Lower lobe of right lung (tissue), 2 donors: ENCODE measurements at places on chromosomes 6 and 20.
A peak's percentile ranks its signal among the peaks of the same experiment; 100 is the strongest.

DNA sequence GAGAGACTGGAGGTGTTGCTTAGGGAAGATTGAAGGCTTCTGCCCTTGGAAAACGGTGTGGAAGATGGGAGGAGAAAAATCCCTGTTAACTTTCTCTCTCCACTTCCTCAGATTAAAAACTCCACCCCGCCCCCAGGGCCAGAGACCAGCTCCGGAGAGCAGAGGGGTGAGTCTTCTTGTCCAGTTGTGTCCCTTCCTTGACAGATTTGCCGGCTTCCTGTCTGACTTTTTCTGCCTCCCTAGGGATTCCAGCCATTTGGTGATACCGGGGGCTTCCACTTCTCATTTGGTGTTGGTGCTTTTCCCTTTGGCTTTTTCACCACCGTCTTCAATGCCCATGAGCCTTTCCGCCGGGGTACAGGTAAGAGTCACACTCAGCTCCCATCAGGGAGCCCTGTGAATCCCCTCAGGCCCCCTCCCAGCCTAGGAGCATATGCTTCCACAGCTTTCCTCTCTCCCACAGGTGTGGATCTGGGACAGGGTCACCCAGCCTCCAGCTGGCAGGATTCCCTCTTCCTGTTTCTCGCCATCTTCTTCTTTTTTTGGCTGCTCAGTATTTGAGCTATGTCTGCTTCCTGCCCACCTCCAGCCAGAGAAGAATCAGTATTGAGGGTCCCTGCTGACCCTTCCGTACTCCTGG is 1.7 kb downstream of the RNF5 start:
- no peak for DNase-seq

DNA sequence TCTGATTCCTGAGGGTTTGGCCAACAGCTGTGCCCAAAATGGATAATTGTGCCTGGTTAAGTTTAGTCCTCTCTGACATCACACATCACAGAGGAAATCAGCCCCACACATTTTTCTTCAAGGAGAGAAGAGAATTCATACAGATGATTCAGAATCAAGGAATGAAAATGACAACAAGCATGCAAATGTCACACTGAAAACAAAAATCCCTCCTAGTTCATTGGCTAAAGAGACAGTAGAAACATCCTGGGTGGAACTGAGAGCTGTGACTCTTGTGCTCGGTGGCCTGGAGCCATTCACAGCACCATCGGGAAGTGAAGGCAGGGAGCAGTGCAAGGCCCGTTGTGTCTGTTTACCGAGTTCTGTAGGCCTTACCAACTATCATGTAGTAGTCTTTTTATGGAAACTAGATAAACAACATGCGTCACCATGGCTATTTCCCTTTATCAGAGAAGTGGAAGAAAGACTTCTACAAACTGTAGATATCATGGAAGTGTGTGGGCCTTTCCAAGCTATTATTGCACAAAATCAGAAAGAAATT is 81.7 kb upstream of the TENT5A start:
- DNase-seq: no peak

GRCh38 chr20:39800548-39800947 is 838.4 kb downstream of the DHX35 start:
- no peak for DNase-seq

DNA sequence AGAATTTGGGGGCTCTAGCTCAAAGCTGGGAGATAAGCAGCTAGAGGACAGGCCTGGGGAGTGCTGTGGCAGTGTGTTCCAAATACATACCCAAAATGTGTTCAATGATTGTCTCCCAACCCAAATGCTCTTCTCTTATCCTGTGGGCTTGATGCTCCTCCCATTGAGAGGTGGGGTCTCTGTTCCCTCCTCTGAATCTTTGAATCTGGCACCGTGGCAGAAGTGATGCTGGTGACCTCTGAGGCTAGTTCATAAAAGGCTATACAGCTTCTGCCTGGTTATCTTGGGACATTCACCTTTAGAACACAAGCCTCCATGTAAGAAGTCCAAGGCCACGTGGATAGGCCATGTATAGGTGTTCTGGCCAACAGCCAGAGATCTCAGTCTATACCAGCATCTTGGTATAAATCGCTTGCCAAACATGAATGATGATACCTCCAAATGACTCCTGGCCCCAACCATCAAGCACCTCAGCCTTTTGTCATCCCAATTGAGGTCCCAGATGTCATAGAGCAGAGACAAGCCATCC is 15.9 kb upstream of the MYBL2 start:
- no peak for DNase-seq

- no peak for DNase-seq
Observed at GRCh38 chr6:56093776-56094175, 153.6 kb downstream of the COL21A1 start.

GRCh38 chr20:51639206-51639832 is 96.8 kb upstream of the NFATC2 start:
- DNase-seq: peak; percentile 67

GRCh38 chr6:73691512-73691911 is 4.5 kb upstream of the CD109 start:
- no peak for DNase-seq

DNA sequence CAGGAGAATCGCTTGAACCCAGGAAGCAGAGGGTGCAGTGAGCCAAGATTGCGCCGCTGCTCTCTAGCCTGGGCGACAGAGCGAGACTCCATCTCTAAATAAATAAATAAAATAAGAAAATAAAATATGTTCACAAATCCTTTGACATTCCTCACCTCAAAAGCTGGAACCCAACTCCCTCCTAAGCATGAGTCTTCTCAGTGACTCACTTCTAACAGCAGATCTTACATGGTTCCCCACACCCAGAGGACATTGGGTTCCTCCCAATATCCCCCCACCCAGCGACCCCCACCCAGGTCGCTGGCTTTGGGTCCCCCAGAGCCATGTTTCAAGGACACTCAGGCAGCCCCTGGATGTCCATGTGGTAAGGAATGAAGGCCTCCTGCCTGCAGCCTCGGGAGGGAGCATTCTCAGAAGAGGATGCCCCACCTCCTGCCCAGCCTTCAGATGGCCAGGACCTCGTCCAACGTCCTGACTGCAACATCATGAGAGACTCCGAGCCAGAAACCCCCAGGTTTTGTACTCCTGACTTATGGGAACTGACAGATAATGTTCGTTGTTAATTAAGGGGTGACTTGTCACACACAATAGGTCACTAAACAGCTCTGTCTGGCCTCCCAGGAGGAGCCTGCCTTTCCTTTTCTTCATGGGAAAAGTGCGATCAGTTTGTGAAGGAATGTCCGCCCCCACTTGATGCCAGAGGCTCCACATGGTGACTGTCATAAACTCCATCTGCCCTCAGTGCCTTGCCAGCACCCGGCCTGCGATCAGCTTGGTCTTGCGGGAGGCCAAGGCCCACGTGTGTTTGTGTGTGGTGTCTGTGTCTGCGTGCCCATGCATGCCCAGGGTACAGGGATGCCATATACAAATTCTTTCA is 10.1 kb upstream of the GMEB2 start:
- no peak for DNase-seq

DNA sequence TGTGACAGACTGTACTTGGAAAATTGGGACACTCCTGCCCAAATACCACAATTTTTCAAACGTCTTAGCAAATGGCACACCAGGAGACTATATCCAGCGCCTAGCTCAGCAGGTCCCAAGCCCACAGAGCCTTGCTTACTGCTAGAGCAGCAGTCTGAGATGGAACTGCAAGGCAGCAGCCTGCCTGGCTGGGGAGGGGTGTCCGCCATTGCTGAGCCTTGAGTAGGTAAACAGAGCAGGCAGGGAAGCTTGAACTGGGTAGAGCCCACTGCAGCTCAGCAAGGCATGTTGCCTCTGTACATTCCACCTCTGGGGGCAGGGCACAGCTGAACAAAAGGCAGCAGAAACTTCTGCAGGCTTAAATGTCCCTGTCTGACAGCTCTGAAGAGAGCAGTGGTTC is 1003.3 kb upstream of the MAP3K7 start:
- DNase-seq: no peak

DNA sequence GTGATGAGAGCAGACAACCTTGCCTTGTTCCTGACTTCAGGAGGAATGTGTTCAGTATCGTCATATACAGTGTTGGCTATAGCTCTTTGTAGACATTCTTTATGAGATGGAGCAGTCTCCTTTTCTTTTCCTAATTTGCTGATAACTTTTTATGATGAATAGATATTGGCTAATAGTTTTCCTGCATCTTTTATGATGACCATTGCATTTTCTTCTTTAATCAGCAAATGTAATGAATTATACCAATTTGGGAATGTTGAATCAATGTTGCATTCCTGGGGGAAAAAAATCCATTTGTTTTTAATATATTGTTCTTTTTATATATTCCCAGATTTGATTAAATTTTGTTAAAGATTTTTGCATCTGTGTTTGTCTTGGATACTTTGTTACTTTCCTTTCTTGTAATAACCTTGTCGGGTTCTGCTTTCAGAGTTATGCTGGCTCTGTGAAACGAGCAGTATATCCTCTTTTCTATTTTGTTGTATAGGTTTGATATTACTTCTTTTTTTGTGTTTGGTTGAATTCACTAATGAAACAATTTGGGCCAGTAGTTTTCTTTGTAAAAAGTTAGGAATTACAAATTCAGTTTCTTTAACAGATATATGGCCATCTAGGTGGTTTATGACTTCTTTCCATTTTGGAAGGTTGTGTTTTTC is 23.9 kb downstream of the KDM1B start:
- DNase-seq: no peak

GRCh38 chr6:43475516-43475915 is 1.9 kb upstream of the TJAP1 start:
- DNase-seq: no peak

GRCh38 chr6:53811082-53811481 is 16.3 kb downstream of the LRRC1 start:
- peak; percentile 69 for DNase-seq

DNA sequence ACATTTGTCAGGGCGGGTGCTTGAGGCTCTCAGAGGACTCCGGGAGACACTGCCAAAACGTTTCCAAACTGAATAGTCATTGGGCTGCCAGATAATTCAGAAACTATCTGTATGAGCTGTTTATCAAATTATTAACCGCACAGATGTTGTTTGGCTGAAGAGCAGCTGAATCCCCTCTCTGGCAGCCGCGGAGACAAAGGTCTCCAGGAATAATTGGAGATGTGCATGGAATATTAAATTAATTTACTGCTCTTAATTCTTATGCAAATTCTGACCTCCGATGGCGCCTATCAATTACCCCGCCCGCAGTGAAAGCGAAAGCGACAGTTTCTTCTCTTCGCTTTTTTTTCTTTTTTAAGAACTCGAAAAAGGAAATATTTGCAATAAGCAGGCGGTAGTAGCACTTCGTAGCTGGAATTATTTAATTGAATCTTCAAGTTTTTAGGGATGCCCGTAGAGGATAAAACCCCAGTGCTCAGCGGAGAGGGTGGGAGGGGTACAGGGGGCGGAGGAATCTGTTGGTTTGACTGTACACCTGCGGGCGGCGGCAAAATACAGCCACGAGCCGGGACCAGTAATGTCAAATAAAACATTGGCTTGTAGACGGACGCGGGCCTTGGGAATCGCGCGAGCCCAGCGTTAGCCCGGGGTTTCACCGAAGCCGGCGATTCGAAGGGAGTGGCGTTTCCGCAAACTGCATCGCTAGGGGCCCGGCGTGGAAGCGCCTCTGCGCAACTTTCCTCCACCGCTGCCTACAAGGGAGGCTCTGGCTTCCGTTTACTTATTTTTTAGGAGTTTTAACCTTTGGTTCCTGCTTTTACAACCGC is 6.2 kb downstream of the LINC00237 start:
- peak; percentile 80 for DNase-seq

DNA sequence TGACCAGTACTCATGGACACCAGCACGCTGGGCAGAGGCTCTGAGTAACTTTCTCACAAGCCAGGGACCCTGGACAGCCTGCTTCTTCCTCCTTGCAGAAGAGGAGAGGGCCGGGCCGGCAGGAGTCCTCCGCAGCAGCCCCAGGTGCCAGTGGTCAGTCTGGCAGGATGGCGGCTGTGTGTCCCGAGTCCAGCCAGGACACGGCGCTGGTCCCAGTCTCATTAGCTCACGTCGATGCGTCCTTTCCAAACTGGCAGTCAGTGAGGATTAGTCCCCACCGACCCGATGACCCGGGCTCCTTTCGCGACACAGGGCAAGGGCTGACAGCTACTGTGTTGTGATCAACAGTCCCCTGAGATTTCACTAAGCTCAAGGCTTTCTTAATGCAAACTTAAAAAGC is 267.0 kb downstream of the TAF4 start:
- no peak for DNase-seq

DNA sequence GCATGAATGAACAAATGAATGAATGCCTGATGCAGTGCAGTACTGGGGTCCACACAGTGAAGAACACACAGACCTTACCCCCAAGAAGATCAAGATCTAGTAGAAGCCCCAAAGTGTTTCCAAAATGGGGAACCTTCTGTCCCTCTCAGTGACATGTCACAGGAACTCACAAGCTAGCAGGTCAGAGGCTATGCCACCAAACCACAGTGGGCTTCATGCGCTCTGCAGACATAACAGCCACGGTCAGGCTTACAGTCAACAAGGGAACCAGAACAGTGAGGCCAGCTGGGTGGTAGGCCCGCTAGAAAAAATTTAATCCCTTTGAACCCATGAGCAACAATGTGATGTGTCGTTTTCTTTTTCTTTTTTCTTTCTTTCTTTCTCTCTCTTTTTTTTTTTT is 20.2 kb upstream of the ARFGEF2 start:
- peak; percentile 58 for DNase-seq

DNA sequence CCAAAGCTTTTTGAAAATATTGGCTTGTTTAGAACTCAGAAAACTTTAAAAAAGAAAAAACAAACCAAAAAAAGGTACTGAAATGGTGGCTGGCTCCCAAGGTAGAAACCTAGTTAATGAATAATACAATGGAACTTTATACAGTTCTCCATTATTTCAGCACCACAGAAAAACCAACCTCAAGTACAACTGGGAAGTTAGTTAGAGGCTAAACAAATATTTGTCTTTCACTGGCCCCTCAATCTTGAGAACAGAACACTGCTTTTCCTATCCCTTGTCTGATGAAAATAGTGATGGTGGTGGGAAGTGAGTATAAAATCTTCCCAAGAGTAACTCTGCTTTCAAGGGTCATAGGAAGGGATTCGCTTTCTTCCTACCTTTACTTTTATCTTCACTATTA is 126.5 kb downstream of the REV3L start:
- DNase-seq: no peak

GRCh38 chr20:3473944-3474343 is 3.1 kb downstream of the ATRN start:
- no peak for DNase-seq
